ENCODE measurements at places on chromosomes 5 and 9.

DNA sequence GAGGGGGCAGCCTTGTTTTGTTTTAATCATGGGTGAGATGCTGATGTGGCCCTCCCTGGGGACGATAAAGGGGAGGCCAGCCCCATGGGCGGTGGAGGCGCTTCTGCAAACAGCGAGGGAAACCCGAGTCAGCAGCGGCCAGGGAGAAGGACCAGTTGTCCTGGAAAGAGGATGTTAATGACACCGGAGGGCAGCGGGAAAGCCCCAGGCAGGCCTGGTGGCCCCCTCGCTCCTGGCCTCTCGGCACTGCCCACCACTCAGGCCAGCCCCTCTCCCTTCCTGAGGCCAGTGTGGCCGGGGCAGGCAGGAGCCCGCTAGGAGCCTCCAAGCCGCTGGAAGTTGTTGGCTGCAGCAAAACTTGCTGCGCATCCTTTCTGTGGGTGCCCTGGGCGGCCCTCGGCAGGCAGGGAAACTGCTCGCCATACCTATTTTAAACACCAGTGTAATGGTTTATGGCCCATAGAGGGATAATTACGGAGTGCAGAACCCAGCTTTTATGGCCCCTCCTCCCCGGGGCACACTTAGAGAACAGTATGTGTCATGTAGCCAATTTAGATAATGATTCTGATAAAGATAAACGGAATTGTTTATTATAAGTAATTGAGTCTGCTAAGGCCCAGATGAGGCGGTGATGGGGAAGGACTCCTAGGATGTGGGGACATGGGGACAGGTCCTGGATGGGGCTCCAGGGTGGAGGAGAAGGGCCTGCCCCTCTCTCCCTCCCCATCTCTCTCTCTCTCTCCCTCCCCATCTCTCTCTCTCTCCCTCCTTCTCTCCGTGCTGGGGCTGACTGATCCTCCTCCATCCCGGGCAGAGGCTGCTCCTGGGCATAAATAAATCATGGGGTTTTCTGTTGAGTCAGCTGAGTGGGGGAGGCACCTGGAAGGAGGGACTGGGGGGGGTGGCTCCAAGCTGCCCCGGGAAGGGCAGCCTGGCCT is 36.9 kb downstream of the LMX1B start:
- DNase-seq = no peak

DNA sequence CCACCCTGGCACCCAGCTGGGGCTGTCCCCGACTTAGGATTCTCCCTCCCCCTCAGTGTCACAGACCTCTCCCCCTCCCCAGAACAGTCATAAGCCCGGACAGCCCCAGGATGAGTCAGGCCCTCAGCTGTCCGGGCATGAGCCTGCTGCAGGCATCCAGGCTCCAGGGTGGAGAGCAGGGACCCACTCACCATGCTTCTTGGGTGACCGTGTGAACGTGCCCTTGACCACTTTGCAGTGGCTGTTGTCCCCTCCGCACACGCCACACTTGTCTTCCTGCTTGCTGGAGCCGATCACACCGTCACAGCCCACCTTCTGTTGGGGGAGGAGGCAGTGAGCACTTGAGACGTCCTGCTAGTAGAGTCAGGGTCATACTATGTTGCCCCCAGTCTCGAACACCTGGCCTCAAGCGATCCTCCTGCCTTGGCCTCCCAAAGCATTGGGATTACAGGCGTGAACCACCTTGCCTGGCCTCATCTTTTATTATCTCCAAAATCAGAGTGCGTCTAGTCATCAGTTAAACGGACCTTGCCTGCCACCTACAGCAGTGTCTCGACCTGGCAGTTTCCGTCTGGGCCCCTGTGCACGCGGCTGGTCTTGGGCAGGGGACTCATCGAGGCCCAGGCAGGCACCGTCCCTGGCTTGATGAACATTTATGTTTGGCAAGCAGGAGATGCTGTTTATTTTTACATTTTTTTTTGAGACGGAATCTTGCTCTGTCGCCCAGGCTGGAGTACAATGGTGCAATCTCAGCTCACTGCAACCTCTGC is 72.6 kb downstream of the ZNF354C start:
- DNase-seq = no peak

GRCh38 chr5:148209151-148209770 is 6.4 kb downstream of the SPINK6 start:
- no peak for DNase-seq

- no peak for DNase-seq
Observed at GRCh38 chr9:70865471-70865870, 255.9 kb downstream of the TRPM3 start.

DNA sequence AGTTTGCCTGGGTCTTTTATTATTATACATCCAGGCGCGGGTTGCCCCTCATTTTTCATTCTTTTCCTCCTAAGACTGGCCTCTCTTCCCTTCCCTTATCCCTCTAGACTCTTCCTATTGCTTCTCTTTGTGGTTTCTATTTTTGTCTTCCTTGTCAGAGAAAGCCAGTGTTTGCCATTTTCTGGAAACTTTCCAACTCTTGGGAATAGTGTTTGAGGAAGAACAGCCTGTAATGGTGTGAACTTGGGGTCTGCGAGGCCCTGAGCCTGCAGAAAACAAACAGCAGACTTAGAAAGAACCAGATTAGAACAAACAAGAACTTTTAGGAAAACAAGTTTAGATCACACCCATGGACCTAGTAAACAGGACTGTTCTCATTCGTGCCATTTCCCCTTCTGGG is 15.5 kb downstream of the PRKACG start:
- no peak for DNase-seq

GRCh38 chr9:6590772-6591384 is 54.7 kb downstream of the GLDC start:
- no peak for DNase-seq

- DNase-seq = no peak
Observed at GRCh38 chr9:109652112-109652511, 127.9 kb upstream of the PALM2AKAP2 start.

- DNase-seq = no peak
Observed at GRCh38 chr9:36551910-36552309, 20.8 kb upstream of the MELK start.

DNA sequence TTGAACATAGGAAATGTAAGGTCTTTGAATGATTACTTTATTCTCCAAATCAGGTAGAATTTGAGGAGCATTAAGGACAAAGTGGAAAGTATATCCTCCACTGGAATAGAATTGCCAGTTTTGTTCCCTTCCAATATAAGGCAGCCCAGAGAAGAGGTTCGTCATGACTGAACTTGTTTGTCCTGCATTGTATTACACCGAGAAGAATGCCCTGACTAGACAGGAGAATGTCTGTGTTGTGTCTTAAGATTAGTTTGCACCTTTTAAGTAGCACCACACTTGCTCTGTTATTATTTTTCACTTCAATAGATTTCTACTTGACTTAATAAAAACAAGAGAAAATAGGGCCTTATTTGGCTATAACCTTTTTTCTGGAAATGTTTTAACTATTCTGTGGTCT is 586.2 kb upstream of the PTGER4 start:
- no peak for DNase-seq

GRCh38 chr5:89396278-89396954 is 513.4 kb upstream of the MEF2C start:
- no peak for DNase-seq

- DNase-seq = no peak
Observed at GRCh38 chr9:21454149-21454548, 13.9 kb downstream of the IFNA1 start.

All from CD4-positive, alpha-beta T cell treated with Interferon gamma for 1 hour (primary cell).